ENCODE measurements at places on chromosomes 1 and 21. TPM values are rescaled to one million over a fixed set of nuclear protein-coding genes. Genes with fewer than 3 reads are reported as not detected.

DNA sequence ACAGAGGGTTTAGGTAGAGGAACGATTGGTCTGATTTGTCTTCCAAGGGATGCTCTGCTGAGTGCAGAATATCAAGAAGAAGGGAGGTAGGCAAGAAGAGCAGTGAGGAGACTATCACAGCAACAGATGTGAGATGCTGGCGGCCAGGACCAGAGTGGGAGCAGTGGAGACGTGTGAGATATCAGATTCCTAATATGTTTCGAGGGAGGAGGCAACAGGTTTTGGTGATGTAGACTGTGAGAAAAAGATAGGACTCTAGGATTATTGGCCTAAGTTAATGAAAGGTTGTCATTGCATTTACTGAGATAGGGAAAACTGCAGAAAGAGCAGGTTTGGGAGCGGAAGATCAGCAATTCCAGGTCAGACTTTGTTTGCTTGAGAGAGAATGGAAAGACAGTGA, 182.9 kb downstream of the FMN2 start:
- no peak for DNase-seq

GRCh38 chr1:111475701-111476100, 1.9 kb downstream of the C1orf162 start:
- DNase-seq = no peak

DNA sequence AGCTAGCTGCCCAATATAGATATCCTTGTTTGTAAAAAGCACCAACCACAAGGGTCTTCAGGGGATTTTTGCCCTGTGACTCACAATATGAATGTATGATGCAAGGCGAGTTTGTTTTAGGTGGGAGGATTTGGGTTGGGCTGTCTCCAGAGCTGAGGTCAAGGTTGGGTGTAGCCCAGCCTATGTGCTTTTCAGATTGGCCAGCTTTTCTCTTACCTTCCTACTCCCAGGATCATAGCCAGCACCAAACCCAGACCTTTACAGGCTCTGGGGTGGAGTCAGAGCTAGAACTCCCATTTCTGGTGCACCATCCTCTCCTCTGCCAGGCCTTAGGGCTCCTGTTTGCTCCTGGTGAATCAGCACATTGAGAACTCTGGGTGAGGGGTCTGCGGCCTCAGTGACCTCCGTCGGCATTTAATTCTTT, 55.6 kb upstream of the GCLM start:
- no peak for DNase-seq

DNA sequence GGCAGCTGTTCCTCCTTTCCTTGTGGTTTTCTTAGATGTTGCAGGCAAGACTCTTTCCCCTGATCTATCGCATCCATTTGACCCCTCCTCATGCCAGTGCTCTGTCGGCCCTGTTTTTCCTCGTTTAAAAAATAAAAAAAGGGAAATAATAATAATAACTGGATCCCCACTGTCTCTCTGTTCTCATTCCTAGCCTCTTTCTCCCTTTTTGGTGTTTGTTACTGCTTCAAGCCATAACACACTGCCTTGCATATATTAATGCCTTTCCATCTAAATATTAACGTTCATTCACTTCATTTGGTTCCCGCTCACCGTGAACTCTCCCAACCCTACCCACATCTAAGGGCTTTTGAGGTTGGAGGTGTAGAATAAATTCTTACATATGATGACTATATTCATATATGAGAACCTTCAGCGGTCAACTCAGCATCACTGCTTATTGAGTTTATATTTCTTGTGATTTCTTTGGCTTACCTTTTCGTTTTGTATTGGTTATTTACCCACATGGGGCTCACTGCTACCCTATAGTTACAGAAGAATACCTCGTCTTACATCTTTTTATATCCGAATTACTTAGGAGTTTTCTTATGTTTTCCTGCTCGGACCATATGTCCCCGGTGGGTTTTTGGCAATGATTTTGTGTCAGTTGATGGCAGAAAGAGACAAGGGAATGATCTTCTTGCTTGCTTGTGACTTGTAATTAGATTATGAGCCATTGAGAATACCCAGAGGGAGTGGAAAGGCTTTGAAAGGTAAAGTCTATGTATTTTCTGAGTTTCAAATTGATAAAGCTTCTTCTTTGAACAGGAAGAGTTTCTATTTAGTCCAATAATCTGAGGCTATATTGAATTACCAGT, 805 bp downstream of the ATG4C start:
- no peak for DNase-seq

GRCh38 chr1:201266774-201267173, 16.5 kb upstream of the PKP1 start:
- no peak for DNase-seq

DNA sequence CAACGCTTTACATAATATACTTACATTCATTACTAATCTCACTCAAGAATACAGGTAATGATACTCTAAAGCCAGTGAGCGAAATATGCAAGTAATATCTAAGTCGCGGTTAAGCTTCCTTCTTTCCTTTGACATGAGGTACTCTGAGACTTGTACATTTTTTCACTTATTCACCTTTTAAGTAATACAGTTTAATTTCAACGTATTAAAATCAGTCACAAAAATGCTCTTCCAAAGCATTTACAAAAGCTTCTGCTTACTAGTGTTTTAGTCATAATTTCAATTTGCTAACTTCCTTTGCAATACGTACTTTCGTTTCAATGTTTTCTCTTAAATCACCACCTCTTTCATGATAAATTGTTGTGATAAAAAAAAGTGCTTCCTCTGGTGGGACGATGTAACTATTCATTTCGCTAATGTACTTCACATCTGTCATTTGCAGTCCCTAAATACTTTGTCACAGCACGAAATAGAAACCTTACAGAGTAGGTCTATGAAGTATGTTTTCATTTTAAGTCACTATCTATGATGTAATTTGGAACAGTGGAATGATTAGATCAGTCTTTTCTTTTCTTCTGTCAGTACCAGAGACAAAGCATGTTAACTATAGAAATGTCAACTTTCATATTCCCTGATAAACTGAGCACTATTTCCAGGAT, 34.0 kb upstream of the ADGRL4 start:
- DNase-seq = no peak

- no peak for DNase-seq
Observed at GRCh38 chr1:42971841-42972291, 13.2 kb upstream of the SLC2A1 start.

DNA sequence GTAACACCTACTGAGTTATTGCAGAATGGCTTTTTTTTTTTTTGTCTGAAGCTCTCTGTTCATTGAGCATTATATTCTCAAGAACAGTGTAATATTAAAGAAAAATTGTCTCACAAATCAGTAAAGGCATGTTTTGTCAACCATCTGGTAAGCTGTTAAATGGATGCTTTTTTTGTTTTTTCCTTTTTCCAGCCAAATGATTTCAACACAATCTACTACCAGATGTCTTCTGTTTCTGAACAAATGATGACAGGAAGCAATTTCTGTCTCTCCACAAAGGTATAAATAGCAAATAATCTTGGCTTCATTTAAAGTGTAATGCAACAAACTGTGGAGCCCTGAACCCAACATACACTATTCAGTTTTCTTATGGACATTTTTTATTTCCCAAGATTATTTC, 78.6 kb upstream of the RGS2 start:
- DNase-seq = no peak

DNA sequence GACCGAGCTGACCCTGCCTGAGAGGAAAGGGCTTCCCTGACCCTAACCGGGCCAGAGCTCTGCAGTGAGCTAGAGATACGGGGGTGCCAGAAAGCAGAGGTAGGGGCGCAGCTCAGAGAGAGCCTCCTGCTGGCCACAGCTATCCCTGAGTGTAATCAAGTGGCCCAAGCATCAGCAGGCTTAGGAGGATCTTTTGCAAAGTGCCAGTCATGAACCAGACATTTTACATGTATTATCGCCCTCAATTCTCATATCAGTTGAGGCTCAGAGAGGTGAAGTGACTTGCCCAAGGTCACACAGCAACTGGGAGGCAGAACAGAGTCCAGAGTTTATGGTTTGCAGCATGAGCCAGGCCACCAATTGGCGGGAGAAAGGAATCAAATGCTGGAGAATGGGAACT, 7.0 kb upstream of the ID3 start:
- DNase-seq = no peak

GRCh38 chr1:200207711-200208126, 180.2 kb downstream of the NR5A2 start:
- no peak for DNase-seq

- no peak for DNase-seq
Observed at GRCh38 chr1:92808381-92808780, 23.5 kb upstream of the RPL5 start.

DNA sequence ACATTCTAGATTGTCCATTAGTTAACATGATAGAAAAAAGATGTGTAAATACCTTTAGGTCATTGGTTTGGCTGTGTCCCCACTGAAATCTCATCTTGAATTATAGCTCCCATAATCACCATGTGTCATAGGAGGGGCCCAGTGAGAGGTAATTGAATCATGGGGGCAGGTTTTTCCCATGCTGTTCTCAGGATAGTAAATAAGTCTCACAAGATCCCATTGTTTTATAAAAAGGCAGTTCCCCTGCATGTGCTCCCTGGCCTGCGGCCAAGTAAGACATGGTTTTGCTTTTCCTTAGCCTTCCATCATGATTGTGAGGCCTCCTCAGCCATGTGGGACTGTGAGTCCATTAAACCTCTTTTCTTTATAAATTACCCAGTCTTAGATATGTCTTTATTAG, 32.5 kb upstream of the SLC44A5 start:
- DNase-seq = no peak

GRCh38 chr1:5770981-5771765, 221.1 kb downstream of the NPHP4 start:
- no peak for DNase-seq

GRCh38 chr1:39144924-39145323, 59.6 kb upstream of the MACF1 start:
- no peak for DNase-seq

GRCh38 chr1:6099787-6100765, 54.4 kb downstream of the KCNAB2 start:
- no peak for DNase-seq

DNA sequence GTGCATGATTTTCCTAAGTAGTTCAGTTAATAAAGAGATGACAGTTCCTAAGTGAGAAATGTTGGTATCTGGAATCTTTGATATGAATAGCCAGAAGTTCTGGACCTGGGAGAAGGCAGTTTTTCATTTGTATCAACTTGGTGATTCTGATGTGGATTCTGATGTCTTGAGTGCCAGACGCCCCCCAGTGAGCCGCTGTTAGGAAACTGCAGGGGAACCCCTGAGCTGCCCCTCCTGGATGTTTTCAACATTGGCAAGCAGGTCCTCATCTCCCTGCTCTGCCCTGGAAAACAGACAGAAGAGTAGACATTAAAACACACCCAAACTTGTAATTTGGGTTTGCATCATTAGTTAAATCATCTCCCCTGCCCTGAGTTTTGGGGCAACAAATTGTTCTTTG, 7.4 kb downstream of the ETS2 start:
- DNase-seq = no peak

DNA sequence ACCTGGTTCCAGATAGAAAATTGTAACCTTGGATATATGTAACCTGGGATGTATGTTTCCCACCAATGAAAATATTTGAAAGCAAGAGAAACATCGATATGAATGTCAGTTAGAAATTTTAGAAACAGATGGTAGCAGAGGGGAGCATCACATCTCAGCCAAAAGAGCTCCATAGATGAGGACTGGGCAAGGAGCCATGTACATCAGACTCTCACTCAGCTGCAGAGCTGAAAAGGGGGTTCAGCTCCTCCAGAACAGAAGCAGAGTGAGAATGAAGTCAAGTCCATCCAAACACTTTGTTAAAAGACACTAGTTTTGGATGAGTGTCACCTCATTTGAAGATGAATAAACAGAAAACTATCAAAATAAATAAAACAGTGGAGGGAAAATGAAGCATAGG, 202.4 kb downstream of the HMCN1 start:
- no peak for DNase-seq

- no peak for DNase-seq
Observed at GRCh38 chr1:12064073-12064969, 1.2 kb downstream of the TNFRSF8 start.

- DNase-seq = no peak
Observed at GRCh38 chr1:9732123-9732971, 80.8 kb downstream of the PIK3CD start.

- DNase-seq = no peak
Observed at GRCh38 chr1:94254073-94254810, 16.9 kb upstream of the ARHGAP29 start.

DNA sequence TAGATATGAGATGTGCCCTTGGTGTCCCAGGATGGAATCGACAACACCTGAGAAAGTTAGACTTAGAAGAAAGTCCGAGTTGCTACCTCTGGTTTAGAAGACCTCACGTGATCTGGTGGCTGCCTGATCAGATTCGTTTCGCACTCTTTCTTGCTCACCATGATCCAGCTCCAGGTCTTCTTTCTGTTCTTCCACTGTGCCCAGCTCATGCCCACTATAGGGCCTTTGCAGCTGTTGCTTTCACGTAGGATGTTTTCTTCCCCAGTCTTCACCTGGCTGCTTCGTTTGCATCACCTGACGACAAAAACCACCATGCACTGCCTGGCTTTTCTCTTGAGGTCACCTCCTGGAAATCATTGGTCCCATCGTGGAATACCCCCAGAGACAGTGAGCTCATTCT, 311.1 kb downstream of the PRDM2 start:
- DNase-seq = no peak

DNA sequence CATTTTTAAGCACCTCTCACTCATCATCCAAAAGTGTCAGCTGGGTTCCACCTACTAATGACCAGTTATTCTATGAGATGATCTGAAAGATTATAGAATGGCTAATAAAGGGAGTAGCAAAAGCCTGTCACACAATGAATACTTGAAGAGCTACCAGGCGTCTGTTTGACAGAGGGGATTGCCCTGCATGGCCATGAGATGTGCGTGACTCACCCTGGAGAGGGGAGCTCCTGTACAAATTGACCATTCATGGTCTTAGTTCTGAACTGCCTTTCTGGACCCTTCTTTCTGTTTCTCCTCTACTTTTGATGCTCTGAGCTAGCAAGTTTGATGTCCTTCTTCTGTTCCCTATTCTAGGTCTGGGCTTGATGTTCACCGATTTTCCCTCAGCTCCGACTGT, 85.2 kb upstream of the ABCD3 start:
- DNase-seq = no peak

DNA sequence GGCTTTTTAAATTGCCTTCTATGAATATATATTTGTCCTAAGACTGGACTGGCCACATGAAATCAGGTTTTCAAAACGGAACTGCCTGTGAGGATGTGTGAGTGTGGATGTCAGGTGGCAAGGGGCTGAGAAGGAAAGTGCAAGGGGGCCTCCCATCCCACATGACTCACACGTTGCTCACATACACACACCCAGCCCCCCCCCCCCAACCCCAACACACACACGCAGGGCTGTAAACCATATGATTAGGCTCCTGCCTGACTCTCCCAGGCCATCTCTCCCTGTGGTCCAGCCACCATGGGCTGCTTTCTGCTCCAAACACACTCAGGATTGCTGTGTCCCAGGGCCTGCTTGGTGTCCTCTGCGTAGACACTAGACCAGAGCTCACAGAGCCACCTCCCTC, 22.4 kb downstream of the DEGS1 start:
- no peak for DNase-seq

The B3GALT2 gene
- total RNA-seq = 83.4 TPM

The S100A5 gene
- not detected for total RNA-seq

The STIL gene
- 0.42 TPM for total RNA-seq

The RHCE gene
- 1.0 TPM for total RNA-seq

The CD52 gene
- total RNA-seq = 6.3 TPM

The PRAMEF15 gene
- total RNA-seq = not detected

The RNU1-3 gene
- 4,234 TPM for total RNA-seq

The ZMYND12 gene
- total RNA-seq = 0.84 TPM

The RNF186 gene
- not detected for total RNA-seq

The RIPPLY3 gene
- not detected for total RNA-seq

The EPB41 gene
- 24.9 TPM for total RNA-seq

The FAM163A gene
- total RNA-seq = 0.27 TPM

The TENT5C gene
- total RNA-seq = 16.7 TPM

The SH2D2A gene
- 1.0 TPM for total RNA-seq

The PATJ gene
- total RNA-seq = 125 TPM

The CYP4Z1 gene
- total RNA-seq = 0.30 TPM

The SIM2 gene
- total RNA-seq = not detected
